Stimulated activated CD8-positive, alpha-beta memory T cell treated with anti-CD3 and anti-CD28 coated beads, Interleukin-7, amount 100 ng/mL, for 4 hours (primary cell): ENCODE measurements at places on chromosomes 5 and 9.

- DNase-seq: no peak
Measured at GRCh38 chr9:125600194-125600593, 106.8 kb downstream of the MAPKAP1 start.

- no peak for DNase-seq
Measured at GRCh38 chr5:64887910-64888309, 119.2 kb downstream of the CWC27 start.

DNA sequence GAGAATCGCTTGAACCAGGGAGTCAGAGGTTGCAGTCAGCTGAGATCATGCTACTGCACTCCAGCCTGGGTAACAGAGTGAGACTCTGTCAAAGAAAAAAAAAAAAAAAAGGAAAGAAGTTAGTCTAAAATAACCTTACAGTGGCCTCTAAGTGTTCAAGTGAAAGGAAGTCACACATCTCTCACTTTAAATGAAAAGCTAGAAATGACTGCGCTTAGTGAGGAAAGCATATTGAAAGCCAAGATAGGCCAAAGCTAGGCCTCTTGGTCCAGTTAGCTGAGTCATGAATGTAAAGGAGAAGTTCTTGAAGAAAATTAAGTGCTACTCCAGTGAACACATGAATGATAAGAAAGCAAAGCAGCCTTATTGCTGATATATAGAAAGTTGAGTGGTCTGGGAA is 38.1 kb downstream of the ITGA1 start:
- no peak for DNase-seq

DNA sequence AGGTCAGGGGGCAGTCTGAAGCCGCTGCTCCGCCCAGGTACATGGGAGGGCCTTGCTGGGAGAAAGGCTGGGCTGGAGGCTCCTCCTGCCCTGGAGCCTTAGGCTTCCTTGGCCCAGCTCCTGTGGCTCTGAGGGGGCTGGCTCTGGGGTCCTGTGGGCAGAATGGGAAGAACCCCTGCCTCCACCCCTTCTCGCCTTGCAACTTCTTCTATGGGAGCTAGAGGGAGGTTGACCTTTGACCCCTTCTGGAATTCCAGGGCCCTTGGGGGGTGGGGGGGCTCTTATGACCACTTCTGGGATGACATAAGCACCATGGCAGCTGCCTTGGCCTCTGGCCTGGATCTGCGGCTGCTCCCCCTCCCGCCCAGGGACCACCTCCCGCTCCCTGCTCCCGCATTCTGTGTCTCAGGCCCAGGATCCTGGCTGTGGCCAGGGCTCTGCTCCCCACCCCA is 32.2 kb downstream of the IER5L start:
- no peak for DNase-seq

DNA sequence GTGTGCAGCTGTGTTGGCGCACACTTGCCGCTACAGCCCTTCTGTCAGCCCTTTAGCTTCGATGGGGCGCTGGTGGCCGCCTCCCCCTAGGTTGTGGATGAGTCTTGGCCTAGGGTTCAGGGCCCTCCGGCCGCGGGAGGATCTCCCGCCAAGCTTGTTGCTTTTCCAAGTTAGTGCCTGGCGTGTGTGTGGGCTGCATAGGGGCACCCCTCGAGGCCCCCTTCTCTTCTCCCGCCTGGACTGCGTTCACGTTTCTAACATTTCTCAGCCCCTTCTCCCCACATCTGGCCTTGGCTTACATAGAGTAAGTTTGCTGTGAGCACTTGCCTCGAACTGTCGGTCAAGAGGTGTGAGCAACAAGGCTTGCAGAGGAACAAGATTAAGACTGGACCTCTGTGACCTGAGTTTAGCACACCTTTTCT is 413 bp upstream of the OXCT1 start:
- no peak for DNase-seq

DNA sequence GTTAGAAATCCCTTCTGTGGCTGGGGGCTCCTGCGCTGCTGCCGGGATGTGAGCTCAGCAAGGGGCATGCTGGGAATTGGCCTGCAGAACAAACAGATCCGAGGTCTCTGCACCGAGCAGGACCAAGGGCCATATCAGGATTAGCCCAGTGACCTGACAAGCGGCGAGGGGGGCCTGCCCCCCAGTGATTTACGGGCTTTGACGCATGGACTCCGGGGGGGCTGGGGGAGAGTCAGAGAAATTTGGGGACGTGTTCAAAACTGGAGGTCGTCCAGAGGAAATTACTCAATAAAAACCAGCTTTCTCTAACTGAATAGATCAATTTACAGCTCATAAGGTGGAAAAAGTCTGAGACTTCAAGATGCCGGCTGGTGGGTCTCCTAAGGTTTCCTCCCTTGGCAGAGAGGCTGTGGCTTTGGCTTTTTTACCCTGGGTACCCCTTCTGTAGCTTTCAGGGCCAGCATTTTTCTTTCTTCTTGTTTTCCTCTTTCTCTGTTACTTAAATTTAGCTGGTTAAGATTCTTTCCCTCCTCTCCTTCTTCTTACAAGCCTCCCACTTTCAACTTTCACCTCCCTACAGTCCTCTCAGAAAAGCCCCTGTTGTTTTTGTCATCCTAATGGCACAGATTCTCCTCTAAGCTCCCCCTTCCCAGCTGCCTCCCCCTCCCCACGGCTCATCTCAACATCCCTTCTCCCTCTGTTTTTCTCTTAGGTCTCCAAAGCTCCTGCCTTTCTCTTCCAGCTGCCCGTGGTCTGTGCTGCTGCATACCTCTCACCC is 551.0 kb downstream of the CCDC171 start:
- no peak for DNase-seq

GRCh38 chr5:126354012-126354857 is 69.0 kb upstream of the GRAMD2B start:
- no peak for DNase-seq

- no peak for DNase-seq
Measured at GRCh38 chr5:177378884-177379883, 5.0 kb upstream of the SLC34A1 start.

- DNase-seq: no peak
Measured at GRCh38 chr5:115333164-115333563, 36.7 kb upstream of the CCDC112 start.

GRCh38 chr9:134329886-134330285 is 3.6 kb downstream of the RXRA start:
- DNase-seq: no peak

GRCh38 chr9:71571186-71571585 is 197.1 kb downstream of the CEMIP2 start:
- DNase-seq: no peak

DNA sequence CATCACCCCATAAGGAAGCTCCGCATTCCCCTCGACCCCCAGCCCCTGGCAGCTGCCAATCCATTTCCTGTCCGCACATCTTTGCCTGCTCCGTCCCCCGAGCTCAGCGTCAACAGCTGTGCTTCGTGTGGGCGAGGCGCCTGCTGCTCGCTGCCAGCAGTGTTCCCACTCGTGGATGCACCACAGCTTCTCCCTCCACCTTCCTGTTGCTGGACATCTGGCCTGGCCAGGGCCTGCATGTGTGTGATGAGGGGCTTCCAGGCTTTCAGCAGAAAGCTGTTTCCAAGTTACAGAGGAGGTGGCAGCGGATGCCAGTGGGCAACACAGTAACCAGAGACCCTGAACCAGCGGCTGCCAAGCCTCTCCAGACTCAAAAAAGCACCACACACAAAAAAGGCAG is 86.0 kb downstream of the PRRT1B start:
- DNase-seq: no peak

- no peak for DNase-seq
Measured at GRCh38 chr5:157188270-157188669, 7.6 kb downstream of the ITK start.

GRCh38 chr5:154087260-154087659 is 48.5 kb downstream of the MFAP3 start:
- DNase-seq: no peak

GRCh38 chr9:5389109-5389732 is 48.5 kb downstream of the PLGRKT start:
- DNase-seq: no peak

DNA sequence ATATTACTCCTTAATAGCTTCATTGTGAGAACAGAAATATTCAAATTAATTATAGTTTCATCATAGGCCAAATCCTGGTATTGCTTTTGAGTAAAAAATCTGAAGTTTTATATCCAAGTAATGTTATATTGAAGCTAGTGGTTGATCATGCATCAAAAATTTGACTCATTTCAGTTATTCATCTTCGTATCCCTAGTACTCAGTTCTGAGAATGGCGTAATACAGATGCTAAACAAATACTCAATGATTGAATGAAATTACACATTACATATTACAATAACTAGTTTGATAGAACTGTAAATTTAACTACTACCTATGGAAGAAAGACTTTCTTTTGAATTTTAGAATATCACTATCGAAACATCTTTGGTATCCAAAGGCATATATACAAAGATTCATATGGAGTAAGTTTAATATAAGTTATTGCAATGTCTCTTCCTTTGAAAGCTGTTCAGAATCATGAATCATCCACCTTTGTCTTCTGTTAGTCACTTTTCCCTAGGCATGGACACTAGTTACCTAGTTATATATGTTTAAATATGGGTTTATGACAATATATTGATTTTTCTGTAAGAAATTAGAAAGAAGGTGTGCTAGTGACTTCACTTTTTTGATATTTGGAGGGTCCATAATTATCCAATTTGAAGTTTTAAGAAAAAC is 5.0 kb upstream of the ZNF462 start:
- no peak for DNase-seq

- no peak for DNase-seq
Measured at GRCh38 chr9:34989946-34990635, 546 bp downstream of the DNAJB5 start.

DNA sequence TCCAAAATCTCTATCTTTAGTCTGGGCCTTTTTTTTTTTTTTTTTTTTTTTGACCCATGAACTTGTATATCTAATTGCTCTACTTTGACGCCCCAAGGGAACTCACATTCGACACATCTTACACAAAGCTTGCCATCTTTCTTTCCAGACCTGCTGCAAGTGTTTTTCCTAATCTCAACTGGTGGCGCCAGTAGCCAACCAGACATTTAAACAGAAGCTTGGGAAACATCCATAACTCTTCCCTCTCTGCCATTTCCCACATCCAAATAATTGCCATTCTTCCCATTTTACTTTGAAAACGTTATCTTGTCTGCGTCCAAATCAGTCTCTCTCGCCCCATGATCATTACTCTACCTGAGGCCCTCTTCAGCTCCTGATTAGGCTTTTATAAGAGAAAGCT is 130.9 kb downstream of the PAPPA start:
- no peak for DNase-seq

GRCh38 chr9:27094640-27095298 is 14.3 kb upstream of the TEK start:
- no peak for DNase-seq

- DNase-seq: no peak
Measured at GRCh38 chr9:72948575-72949243, 4.1 kb downstream of the ALDH1A1 start.

GRCh38 chr5:163898873-163899272 is 393.5 kb downstream of the MAT2B start:
- DNase-seq: no peak

DNA sequence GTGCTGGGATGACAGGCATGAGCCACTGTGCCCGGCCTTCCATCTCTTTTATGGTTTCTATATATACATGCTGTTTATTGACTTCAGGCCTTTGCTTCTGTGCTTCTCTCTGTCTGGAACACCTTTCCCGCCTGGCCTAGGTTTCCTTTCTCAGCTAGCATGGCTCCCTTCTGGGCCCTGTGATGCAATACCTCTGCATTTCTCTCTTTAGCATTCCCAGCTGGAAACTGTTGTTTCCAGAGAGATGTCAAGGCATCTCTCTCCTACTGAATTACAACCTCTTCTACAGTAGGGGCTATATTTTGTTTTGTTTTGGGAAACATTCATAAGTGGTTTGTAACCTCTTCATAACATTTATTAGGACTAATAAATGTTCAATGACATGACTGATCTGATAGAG is 57.1 kb downstream of the RPS23 start:
- no peak for DNase-seq

- DNase-seq: no peak
Measured at GRCh38 chr9:123561046-123561445, 205.0 kb downstream of the CRB2 start.

- no peak for DNase-seq
Measured at GRCh38 chr5:85143138-85143537, 758.5 kb upstream of the EDIL3 start.

GRCh38 chr5:39073767-39074016 is 507 bp downstream of the RICTOR start:
- DNase-seq: no peak

- peak; percentile 76 for DNase-seq
Measured at GRCh38 chr5:139847790-139848507, 52.3 kb downstream of the PSD2 start.
